ENCODE measurements at places on chromosomes 3 and 15.
A peak's percentile ranks its signal among the peaks of the same experiment; 100 is the strongest.

DNA sequence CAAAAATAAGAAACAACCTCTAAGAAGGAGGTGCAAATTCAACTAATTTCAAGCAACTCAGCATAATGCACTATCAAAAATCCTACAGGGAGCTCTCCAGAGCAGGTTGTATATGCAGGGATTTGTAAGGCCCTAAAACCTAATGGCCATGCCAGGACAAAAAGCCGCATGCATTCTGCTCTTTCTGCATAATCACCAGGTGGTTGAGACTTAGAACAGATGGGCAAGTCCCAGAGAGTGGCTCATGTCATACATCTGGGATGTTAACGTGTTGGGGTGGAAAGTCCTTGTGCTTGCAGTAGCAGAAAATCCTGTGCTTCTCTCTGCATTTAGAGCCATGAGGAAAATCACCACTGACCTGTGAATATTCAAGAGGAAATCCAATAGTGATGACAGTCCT, 1002.9 kb downstream of the AGBL1 start:
- no peak for DNase-seq

- peak; percentile 47 for DNase-seq
These were observed 1336.7 kb downstream of the NSUN3 start for GRCh38 chr3:95399585-95399984.

DNA sequence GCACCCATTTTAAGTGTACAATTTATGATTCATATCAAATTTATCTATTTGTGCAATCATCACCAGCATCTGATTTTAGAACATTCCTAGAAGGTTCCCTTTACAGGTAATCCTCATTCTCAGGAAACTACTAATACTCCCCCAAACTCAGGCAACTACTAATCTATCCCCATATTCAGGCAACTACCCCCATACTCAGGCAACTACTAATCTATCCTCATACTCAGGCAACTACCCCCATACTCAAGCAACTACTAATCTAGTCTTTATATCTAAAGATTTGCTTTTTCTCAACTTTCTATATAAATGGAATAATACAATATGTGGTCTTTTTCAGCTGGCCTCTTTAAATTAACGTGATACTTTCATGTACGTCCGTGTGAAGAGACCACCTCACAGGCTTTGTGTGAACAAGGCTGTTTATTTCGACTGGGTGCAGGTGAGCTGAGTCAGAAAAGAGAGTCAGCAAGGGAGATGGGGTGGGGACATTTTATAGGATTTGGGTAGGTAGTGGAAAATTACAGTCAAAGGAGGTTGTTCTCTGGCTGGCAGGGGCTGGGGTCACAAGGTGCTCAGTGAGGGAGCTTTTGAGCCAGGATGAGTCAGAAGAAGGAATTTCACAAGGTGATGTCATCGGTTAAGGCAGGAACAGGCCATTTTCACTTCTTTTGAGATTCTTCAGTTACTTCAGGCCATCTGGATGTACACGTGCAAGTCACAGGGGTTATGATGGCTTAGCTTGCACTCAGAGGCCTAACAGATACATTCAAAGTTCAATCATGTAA, 1444.5 kb upstream of the CADM2 start:
- DNase-seq, result no peak

DNA sequence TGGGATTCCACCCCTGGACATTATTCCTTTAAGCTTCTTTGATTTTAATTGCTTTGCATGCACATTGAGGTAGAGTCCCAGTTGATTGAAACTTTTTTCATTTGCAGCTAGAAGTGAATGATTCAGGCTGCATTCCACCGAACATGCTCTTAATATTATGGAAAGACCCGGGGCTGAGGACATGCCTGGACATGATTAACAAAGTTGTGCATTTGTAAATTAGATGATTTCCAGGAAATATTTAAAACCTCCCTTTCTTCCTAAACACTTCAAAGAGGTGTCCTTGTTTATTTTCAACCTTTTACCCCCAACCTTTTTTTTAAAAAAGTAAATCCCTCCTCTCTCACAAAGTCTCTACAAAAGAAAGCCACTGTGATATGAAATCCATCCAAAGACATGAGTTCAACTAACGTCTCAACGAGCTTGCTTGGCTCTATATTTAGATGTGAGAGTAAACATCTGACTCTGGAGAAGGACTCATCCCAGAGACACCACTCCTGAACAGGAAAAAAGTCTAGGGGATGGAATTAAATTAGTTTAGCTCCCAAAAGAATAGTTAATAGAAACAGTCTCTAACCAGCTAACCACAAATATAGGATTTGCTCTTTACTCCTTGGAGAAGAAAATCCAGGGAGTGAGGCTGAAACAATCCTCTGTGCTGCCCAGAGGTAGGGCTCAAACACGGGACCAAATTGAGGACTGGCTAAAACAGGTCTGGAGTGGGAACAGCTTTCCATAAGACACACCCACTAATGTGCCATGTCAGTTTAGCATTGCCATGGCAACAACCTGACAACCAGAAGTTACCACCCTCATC, 83.1 kb downstream of the XXYLT1 start:
- DNase-seq, result peak; percentile 83

GRCh38 chr15:70047386-70048197, 50.1 kb downstream of the TLE3 start:
- no peak for DNase-seq

Data from foreskin keratinocyte (primary cell).